ENCODE measurements at places on chromosomes 4 and X.

DNA sequence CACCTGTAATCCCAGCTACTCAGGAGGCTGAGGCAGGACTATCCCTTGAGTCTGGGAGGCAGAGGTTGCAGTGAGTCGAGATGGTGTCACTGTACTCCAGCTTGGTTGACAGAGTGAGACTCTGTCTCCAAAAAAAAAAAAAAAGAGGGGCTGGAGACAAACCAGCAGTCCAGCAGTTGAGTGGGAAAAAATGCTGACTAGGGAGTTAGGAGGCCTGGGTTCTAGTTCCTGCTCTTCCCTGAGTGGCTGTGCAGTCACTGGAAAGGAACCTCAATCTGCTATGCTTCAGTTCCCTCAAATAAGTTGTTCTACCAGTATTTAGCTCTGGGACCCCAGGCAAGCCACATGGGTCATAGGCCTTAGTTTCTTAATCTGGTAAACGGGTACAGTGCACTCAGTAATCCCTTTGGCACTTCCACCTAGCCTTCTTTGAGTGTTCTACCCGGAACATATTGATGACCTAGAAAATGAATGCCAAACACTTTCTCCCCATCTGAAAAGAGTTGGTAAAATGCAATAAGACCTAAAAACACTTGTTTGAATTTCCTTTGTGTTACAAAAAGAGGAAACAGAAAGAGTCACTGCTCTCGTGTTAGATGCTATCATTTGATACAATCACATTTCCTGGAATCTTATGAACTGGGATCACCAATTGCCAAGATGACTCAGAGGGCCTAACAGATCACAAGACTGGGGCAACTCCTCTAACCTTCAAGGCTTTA is 99.3 kb upstream of the EGFL6 start:
- no peak for DNase-seq

- DNase-seq: peak; percentile 44
Observed at GRCh38 chrX:146264763-146265375, 447.2 kb downstream of the SLITRK2 start.

DNA sequence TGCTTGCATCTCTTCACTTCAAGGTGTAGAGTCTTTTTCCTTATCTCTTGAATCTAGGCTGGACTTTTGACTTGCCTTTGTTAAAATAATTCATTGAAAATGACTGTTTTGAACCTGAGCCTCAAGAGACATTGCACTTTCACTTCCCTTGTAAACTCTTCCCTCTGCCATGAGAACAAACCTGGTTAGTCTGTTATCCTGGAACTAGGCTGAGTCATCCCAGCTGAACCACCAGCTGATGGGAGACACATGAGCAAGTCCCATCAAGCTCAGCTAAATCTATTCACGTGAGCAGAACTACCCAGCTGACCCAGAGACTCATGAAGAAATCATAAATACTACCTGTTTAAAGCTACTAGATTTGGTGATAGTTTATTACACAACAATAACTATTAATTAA is 202.3 kb upstream of the CENPE start:
- no peak for DNase-seq

GRCh38 chr4:153556435-153556815 is 90.3 kb downstream of the TMEM131L start:
- DNase-seq: no peak

- no peak for DNase-seq
Observed at GRCh38 chr4:168440442-168441264, 39.6 kb downstream of the DDX60L start.

DNA sequence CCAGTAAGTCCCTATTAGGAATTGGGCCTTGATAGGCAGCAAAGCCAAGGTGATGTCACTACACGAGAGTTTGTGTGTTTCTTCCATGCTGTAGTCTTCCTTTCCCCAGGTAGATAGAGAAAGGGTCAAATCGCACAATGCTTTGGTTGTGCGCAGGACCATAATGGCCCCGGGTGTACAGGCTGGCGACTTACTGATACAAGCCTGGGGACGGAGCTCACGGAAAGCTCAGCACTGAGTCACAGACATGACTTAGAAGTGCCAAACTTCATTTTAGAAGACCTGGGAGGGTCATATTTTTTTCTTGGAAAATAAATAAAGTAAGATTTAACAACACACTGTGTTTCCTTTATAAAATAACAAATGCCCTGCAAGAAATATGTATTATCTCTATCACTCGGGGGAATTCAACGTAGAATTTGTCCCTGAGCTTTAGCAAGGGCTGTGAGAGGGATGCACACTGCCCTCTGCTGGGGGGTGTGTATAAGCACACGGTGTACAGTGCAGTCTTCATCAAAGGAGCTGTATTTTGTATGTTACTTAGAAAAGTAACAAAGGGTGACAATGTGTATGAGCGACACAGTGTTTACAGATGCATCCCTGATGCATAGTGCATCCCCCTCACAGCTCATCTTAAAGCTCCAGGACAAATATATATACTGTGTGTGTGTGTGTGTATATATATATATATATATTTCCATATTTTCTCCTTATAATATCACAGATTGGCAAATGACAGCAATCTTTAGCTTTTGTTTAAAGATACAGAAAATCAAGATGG is 254.5 kb upstream of the VEGFC start:
- peak; percentile 82 for DNase-seq

DNA sequence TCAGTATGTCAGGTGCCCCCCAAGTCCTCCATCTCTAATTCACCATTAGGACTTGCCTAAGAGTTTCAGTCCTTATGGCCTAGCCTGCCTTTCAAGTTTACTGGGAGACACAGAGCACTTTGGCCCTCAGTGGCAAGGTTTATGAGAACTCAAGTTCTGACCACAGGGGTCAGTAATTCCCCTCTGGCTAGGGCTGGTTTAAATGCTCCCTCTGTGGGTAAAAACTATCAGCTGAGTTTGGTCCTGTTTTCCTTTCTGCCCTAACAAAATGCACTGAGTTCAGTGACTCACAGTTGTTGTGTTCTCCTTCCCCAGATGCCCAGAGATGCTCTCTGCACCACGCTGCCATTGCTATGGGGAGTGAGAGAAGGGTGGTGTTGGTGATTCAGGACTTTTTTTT is 163.2 kb downstream of the RELL1 start:
- no peak for DNase-seq

DNA sequence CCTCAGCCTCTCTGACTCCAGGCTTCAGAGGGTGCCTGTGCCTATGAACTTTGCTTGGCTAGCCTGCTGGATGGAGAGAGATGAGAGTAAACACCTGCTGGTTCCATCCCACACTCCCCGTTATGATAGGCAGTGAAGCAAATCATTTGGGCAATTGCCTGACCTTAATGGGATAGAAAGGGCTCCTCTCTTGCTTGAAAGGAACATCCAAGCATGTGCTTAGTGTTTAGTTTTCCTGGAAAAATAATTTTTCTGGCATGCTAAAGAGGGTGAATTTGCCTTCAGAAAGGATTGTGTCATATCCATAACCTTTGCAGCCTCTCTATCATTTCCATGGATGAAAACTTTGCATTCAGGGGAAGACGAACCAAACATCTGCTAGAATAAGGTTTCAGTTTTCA is 10.8 kb downstream of the PLAC1 start:
- no peak for DNase-seq

DNA sequence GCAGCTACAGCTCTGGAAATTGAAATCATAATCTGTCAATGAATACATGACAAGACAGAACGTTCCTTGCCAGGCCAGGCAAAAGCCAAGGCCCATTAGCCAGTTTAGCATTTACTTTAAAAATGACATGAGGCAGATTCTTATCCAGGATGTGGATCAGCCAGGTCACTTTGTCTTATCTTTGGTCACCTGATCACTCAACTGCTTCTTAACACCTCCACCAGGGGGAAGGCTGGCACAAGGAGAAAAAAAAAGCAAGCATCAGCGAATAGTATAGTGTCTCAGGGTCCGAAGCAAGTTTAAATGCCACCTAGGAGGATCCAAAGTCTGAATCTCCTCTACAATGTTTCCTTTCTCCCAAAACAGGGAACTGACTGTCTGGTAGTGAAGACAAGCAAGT is 18.8 kb downstream of the ATP1B4 start:
- DNase-seq: no peak

DNA sequence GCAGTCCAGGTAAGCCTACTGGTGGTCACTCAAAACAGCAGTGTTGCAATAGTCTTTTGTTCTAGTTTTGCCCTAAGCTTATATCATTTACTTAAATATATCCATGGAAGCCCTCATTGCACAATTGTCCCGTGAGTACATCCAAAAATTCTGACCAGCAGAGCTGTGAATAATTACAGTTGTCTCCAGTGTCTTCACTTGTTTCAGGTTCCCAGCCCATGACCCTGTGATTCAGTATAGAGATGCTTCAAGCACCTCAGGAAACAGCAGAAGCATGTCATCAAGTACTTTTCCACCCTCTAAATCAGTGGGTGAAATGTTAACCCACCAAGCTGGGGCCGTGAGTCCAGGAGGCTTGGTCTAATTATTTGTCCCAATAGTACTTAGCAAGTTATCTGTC is 214.9 kb upstream of the RPS6KA3 start:
- no peak for DNase-seq

GRCh38 chr4:105147016-105147552 is 408 bp downstream of the TET2 start:
- no peak for DNase-seq

- no peak for DNase-seq
Observed at GRCh38 chr4:11393551-11393950, 35.1 kb downstream of the HS3ST1 start.

GRCh38 chr4:152807294-152807829 is 27.6 kb downstream of the ARFIP1 start:
- no peak for DNase-seq

GRCh38 chrX:109862433-109862832 is 129.4 kb upstream of the ACSL4 start:
- no peak for DNase-seq

- no peak for DNase-seq
Observed at GRCh38 chr4:86848136-86848535, 1.0 kb downstream of the SLC10A6 start.

DNA sequence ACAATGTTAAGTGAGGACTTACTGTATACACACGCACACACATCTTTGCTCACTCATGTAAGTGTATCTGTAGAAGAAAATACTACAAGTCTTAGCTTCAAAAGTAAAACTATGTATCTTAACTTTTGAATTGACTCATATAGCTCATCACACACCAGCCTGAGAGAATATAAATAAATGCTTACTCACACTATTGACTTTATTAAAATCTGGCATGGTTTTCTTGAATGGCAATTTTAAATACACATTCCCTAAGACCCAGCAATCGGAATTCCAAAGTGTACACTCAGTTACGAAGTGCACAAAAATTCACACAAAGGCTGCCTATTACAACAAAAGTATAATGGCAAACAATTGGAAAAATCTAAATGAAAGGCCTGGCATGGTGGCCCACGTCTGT is 2.0 kb downstream of the ERCC6L start:
- no peak for DNase-seq
